ENCODE measurements at places on chromosomes 1 and 21.

DNA sequence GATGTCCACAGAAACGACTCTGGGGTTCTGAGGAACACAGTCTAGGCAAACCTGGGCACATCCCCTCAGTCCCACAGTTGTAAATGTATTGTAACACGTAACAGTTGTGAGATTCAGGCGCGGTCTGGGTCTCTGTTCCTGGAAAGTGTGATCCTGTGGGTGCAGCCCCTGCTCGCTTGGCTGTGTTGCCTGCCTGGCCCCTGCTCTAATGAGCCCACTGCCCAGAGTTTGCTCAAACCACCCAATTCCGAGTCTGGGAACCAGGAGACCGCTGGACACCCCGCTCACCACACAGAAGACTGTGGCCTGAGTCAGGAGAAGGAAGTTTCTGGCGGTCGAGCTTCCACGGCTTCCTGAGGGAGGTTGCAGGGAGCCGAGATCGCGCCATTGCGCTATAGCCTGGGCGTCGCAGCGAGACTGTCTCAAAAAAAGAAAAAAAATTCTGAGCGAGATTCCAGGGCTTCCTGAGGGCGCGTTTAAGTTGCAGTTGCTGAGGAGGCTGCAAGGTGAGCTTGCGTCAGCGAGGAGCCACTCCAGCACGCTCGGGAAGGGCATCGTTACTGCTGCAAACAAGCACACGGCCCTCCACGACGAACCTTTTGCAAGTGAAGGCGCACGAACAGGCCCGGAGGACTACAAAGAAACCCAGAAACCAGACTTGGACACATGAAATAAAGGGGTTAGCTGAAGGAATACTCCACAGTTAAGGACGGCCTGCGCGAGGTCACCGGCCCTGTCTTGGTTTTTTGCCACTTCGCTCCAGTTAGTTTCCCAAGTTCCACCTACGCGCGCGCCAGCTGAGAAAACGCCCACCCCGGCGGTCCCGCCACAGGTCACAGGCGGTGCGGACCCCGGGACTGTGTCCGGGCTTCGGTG is 1.1 kb downstream of the C21orf58 start:
- DNase-seq, result no peak

DNA sequence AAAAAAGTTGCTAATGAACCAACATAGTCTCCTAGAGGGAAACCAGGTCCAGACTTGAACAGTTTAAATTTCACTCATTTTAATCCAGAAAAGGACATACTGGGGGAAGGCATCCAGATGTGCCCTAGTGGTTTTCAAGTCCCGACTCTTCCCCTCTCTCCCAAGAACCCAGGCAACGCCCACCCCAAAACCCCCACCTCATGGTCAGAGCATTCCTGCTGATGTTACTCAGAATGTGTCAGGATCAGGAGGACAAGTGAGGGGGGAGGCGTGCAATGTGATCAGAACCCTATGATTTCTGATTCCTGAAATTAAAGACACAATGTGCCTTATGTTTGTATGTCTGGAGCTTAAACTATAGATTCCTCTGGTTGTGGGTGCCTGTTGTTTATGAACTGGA is 1.6 kb upstream of the CTSK start:
- DNase-seq, result no peak

DNA sequence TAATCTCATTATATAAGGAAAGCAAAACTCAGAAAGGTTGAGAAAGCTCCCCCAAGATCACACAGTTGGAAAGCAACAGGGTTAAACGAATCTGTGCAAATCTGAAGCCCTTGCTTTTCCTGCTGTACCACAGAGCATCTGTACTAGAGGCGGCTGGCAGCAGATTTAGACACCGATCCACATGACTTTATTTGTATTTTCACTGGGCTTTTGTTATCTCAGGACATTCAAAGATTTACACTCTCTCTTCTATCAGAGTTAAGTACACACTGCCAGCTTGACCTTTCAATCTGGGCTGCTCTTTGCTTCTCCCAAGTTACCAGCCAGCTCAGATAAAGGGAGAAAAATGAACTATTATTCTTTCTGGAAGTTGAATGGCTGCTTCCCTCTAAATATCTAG is 146.6 kb downstream of the FAM78B start:
- no peak for DNase-seq

DNA sequence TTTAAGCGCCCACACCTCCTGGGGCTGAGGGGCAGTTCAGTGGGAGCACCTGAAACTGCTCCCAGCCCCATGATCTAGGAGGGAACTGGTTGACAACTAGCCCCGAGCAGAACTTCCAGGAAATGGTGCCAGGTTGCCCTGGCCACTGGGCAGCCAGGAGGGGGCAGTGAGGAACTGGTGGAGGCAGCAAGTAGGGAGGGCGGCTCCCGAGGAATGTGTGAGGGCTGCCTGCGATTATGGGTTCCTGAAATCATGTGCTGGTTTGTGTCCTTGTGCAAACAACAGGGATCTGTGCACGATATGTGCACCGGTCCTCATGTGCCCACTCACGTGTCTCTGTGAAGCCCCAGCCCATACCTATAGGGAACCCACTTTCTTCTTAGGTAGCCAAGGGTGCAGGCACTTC is 9.9 kb downstream of the GPR3 start:
- DNase-seq, result peak; percentile 77

GRCh38 chr21:34692458-34693020 is 23.7 kb downstream of the CLIC6 start:
- DNase-seq, result no peak

DNA sequence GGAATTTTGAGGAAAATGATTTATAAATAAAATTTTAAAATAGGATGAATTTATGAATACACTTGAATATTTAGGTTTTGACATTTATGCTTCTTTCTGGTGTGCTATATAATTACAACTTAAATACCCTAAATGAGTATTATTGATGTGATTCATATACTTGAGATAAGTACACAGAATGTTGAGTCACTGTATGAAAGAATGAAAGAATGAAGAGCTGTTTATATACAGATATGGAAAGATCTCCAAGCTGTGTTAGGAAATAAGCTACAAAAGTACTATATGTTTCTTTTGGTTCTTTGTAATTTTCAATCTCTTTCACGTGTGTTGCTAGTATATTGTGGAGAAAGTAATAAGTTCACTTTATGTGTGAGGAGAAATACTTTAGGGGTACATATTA is 147.2 kb downstream of the RASAL2 start:
- no peak for DNase-seq

GRCh38 chr1:3660704-3661103 is 8.4 kb downstream of the TP73 start:
- DNase-seq, result no peak

DNA sequence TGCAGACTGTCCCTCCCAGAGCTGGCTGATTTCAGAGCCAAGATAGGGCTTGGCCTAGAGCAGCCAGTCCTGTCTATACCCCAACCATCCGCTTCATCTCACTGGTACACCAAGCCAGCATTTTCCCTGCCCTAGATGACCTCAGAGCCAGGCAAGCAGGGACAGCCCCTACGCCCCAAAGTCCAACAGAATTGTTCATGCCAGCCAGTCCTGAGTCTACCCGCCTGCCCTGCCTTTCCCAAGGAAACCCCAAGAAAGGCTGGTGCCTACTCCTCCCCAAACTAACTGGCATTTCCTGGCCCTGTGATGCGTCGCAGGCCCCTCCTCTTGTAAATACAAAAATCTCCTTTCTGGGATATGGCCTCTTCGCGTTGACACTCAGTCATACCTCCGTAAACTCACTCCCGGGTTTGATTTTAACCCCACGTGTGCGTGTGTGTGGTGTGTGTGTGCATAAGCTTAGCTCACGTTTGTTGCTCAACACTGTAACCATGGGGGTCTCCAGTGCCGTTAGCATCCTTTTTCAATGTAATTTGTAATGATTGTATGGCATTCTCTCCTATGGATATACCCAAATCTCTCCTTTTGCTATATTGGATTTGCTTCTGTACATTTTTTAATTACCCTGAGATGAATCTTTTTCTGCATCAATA is 75.3 kb downstream of the SIK1 start:
- no peak for DNase-seq

DNA sequence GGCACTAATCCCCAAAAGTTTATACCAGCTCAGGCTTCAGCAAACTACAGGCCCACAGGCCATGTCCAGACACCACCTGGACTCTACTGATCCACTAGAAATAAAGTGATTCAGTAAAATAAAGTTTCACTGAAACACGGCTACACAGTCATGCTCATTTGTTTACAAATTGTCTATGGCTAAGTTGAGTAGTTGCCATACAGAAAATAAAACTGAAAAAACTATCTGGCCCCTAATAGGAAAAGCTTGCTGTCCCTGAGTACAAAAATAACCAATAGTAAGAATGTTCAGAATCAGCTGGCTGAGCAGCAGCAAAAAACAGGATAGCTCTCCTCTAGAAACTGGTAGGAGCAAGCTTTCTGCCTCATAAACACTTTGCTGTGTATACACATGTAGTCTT is 221.5 kb downstream of the RERE start:
- DNase-seq, result no peak

DNA sequence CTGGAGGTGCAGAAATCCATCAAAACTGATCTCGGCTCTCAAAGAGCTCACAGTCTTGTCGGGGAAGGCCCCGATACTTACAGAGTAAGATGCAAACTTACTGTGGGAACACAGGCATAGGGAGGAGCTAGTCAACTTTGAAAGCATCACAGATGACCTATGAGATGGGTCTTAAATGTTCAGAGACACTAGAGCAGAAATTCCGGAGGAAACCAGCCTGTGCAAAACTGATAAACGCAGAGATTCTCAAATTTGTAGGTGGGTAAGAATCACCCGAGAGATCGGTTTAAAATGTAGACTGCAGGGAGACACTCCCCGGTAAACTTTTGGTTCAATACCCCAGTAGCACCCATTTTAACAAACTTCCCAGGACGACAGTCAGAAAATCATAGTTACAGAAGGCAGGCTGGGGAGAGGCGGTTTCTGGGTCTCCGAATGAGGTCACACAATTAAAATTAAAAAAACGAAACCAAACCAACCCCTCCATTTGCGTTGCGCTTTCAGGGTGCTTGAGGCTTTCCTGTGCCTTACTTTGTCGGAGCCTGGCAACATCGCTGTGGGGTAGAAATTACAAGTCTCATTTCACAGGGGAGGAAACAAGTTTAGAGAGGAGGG is 755 bp upstream of the THRAP3 start:
- DNase-seq, result no peak

DNA sequence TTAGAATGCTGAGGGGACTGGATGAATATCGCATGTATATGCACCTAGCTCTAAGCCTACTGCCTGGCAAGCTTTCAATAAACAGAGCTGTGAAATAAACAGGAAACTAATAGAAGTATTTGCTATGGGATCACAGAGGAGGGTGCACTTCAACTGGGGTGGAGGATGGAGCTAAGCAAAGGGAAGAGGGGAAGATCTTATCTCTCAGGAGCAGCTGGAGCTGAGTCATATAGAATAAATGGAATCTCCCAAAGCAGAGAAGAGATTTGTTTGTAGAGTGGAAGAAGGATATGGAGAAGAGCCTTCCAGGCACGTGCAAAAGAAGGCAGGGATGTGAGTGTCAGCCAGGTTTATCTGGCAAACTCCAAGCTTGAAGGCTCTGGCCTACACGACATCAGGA is 17.0 kb upstream of the KCNA10 start:
- DNase-seq, result no peak

DNA sequence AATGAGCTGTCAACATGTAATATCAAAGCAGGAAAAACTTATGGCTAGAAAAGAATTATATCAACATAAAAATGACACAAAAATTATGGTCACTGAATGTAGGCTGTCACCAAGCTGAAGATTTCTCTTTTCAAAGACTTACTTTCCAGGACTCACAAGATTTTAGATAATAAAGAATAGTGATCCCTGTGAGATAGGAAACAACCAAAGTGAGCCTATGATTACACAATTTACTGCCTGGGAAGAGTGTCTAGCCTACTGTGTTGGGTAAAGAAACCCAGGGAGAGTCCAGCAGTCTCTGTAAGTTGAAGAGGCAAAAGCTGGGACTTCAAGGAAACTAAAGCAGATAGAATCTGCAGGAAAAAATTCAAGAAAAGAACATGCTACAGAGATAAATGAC is 20.2 kb upstream of the RGS1 start:
- DNase-seq, result no peak

GRCh38 chr1:156802421-156802935 is 14.2 kb downstream of the SH2D2A start:
- no peak for DNase-seq

- DNase-seq, result no peak
Measured at GRCh38 chr1:113551728-113552127, 161.4 kb downstream of the MAGI3 start.

DNA sequence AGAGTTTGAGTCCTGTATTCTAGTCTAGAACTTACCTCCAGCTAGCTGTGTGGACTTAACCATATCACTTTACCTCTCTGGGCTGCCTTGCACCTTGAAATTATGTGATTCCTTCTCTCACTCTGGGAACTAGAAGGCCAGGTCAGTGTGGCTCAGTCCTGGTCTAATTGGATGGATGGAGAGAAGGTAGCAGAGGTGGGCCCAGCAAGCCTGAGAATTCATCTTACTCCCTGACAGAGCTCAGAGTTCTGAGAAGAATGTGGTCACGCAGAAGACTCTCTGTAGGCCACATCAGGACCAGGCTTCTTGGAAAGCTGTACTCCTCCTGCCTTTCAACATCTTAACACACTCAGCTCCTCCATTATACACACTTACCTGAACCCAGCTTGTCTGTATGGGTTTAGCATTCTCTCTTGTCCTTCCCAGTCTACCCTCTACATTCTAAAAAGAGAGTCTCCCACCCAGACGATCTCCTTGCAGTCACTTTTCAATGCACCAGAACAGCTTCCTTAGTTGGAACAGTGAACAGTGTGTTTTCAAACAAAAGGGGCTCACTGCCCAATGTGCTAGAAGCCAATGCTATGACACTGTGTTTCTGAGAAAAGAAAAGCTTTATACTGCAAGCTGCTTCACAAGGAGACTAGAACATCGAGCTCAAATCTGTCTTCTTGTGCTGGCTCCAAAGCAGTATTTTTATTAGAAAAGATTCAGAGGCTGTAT is 60.5 kb downstream of the CAPN9 start:
- peak; percentile 55 for DNase-seq

GRCh38 chr1:200362421-200362820 is 47.4 kb downstream of the ZNF281 start:
- no peak for DNase-seq

DNA sequence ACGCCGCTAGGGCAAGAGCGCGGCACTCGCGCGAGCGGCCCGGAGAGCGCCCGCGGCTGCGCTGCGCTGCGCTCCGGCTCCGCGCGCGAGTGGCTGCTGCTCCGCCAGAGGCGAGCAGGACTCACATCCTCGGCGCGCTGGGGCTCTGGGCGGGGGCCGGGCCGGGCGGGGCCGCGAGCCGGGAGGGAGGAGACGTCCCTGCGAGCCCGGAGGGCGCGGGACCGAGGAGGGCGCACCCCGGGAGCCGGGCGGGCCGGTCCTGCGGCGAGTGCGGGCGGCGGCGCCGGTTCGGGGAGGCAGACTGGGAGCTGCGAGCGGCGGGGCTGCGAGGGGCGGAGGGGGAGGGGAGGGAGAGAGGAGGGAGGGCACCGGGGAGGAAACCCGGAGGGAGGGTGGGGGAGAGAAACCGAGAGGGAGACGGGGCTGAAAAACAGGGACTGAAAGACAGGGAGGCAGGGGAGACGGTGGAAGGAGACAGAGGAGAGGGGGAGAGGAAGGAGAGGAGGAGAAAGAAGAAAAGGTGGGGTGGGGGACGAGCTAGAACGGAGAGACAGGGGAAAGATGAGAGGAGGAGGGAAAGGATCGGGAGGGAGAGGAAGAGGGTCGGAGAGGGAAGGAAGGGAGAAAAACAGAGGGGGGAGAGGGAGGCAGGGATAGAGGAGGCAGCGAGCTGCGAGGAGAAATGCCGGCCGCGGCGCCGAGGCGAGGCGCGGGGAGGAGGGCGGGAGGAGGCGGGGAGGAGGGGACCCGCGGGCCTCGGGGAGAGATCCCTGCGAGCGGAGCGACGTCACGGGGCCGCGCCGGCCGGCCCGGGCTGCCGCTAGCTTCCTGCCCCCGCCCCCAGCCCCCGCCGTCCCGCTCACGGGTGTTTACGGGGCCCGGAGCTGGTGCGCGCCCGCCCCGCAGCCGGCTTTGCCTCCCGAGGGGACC is at the start of gene CAMK2N1:
Gene CAMK2N1 (minus strand): TSS at position 684 of the 930 bp plus-strand sequence. CDS start 831 bp downstream, outside the sequence.
- peak; percentile 59 for DNase-seq

Data from right hindlimb (tissue), 1 donor.